Stimulated activated CD8-positive, alpha-beta memory T cell treated with anti-CD3 and anti-CD28 coated beads, Interleukin-4, amount 100 ng/mL, for 1 hour (primary cell): ENCODE measurements at places on chromosomes 6 and 20.

DNA sequence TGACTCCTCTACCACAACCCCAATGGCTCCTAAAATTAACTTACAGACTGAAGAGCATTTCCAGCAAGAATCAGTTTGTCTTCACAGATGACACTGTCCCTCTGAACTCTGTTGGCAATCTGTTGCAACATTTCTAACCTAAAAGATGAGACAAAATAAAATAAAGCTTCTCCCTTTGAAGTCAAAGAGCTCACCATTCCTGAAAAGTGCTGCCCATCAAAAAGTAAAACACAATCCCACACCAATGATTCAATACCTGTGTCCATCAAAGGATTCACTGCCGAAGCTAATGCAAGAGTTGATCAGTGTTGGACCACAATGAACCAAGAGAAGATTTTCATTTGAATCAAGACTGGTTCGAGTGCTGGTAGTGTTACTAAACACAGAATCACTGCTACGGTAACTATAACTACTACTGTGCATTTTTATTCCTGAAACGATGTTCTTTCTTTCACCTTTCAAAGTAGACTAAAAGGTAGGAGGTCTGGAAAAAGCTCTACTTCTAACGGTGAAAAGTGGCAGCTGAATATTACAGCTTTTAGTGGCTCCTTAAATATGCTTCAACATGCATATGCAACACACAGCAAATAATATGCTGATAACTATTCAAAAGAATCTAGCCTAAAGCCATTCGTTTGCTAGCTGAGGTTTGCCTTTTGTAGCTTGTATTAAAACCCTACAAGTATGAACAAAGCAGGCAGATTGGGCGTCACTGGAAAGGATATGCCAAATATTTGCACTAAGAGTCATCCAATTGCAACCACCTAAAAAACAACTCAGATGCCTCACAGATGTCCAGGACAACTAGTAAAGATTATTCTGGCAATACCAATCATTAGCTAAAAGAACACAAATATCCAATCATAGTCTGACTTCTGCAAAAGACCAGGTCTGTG, at the start of gene DST:
TSS of gene DST (minus strand) at position 524 of the 896 bp plus-strand sequence.
- no peak for DNase-seq

DNA sequence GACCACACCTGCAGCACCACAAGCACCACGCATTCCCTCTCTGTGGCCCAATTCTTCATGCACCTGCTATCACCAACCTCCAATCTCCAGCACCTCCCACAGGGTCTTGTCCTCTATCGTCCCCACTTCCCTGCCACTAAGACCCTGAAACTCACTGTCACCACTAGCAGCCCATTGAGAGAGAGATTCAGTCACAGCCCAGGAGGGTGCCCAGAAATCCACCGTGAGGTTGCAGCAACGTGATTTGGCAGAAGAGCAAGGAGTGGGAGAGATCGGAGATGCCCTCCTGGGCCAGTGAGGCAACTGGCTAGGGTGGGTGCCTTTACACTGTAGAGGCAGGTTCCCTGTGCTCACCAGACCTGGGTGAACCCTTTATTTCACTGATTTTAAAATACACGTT, 90.1 kb downstream of the ANKRD60 start:
- DNase-seq = no peak

GRCh38 chr6:112990971-112991370, 643.8 kb downstream of the RFPL4B start:
- no peak for DNase-seq

DNA sequence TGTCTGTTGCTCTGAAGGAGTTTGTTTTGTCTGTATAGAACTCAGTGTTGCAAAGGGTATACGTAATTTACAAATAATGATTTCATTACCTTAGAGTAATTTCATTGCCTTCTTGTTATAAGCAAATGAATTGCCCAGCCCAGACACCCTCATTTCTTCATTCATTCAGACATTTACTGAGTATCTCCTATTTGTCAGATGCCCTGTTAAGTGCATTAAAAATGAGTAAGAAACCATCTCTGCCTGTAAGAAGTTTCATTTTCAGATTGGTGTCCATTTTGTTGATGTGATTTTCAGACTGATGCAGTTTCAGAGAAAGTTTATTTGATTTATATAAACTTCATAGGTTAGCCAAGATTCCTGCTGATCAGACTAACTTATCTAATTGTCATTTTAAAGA, 429.3 kb downstream of the PHF3 start:
- DNase-seq = no peak

DNA sequence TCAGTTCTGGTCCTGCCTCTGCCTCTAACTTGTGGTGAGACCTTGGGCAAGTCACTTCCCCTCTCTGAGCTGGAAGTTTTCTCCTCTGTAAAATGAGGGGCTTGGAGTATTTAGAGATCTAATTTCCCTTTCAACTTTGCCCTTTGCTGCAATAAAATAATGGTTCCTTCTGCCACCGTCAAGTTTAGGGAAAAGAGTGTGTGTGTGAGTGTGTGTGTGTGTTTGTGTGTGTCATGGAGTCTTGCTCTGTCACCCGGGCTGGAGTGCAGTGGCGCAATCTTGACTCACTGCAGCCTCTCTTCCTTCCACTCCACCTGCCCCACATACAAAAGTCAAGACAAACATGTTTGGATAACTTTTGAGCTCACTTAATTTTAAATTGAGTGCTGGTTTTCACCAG, 39.2 kb upstream of the PIM1 start:
- DNase-seq = no peak

GRCh38 chr6:96900873-96901272, 3.2 kb upstream of the NDUFAF4 start:
- no peak for DNase-seq

- peak; percentile 7 for DNase-seq
Observed at GRCh38 chr6:99330159-99330558, 19.3 kb downstream of the FAXC start.

- DNase-seq = no peak
Observed at GRCh38 chr6:136063096-136063495, 187.0 kb downstream of the MTFR2 start.
